ENCODE measurements at places on chromosomes 11 and 22.

- no peak for DNase-seq
These were observed 62.6 kb downstream of the KCNJ1 start for GRCh38 chr11:128804481-128804880.

GRCh38 chr11:13104619-13105236, 95.6 kb downstream of the RASSF10 start:
- no peak for DNase-seq

DNA sequence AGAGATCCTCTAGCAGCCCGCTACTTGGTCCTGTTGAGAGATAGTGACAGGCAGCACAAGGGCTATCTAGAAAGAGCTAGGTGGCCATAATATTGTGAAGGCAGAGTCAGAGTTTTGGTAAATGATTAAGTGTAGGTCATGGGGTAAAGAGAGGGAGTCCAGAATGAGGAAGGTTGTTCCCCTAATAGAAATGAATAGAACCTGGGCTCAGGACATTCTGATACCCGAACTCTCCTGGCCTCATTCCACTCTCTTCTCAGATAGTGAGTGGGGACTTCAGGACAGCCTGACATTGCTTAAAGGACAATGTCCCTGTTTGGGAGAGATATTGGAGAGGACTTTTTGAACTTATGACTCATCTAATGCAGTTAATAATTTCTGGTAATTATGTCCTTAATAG, 20.6 kb downstream of the SLC5A1 start:
- no peak for DNase-seq

DNA sequence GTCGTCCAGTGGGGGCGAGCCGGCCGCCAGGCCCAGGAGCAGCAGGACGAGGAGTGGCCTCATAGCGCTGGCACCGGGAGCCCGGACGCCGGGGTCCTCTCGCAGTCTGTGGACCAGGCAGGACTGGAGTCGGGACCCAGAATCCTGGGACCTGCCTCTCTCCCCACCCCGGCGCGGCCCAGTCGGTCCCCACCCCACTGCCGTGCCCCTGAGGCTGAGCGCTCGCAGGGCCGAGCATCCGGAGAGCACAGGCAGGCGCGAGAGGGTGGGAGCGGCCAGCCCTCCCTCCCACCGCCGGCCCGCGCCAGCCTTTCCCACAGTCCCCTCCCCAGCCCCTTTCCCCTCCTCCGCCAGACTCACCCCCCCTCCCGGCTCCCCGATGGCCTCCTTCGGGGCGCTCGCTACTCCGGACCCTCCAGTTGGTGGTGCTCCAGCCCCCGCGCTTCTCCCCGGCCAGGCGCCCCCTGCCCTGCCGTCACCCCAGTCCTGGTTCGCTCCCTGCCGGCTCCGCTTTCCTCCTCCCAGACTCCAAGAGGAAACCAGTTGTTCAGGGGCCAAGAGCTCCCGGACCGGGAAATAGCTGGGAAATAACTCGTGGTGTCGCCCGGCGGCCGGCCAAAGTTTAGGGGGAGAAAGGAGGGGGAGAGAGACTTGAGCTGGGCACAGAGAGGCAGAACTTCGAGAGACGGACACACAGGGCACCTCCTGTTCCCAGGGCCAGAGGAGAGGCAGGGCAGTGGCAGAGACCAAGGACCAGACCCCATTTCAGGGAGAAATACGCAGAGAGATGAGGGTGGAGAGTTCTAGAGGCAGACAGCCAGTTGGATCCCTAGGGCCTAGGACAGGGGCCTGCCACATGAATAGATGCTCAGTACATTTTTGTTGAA, at the start of gene C1QTNF5:
Gene C1QTNF5 (minus strand): TSS at position 549 of the 887 bp plus-strand sequence. CDS start 486 bp downstream, at position 63.
- DNase-seq, result peak; percentile 95

- no peak for DNase-seq
These were observed 14.0 kb upstream of the ACR start for GRCh38 chr22:50723991-50724390.

DNA sequence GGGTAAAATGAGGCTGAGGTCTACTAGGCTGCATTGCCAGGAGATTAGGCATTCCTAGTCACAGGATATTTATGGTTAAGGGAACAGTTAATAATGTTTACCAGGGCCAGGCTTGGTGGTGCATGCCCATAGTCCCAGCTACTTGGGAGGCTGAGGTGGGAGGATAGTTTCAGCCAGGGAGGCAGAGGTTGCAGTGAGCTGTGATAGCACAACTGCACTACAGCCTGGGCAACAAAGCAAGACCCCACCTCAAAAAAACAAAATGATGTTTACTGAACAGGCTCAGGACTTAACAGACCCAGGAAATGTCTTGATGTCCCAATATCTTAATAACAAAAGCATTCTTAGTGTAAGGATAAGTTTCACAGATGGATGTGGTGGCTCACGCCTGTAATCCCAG, 2.8 kb upstream of the MRPL16 start:
- DNase-seq, result no peak

GRCh38 chr11:64802370-64803157, 450 bp downstream of the MAP4K2 start:
- DNase-seq, result no peak

GRCh38 chr11:37108436-37109285, 510.6 kb upstream of the RAG2 start:
- DNase-seq, result no peak

DNA sequence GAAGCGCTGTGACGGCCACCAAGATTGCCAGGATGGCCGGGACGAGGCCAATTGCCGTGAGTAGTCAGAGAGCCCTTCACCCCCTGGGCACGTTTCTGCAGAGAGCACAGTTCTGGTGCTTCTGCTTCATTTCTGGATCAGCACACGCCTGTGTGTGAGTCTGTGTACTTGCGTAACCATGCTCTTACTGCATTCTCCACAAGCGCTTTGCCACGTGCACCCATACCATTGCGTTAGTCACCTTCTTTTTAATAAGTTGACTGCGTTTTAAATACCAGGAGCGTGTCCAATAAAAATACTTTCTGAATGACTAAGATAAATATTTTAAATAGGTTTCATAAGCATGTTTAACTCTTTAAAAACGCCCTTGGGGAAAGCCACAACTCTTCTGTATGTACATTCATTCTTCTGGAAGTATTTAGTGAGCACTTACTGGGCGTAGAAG, 143.0 kb upstream of the SORL1-AS1 start:
- DNase-seq, result no peak

DNA sequence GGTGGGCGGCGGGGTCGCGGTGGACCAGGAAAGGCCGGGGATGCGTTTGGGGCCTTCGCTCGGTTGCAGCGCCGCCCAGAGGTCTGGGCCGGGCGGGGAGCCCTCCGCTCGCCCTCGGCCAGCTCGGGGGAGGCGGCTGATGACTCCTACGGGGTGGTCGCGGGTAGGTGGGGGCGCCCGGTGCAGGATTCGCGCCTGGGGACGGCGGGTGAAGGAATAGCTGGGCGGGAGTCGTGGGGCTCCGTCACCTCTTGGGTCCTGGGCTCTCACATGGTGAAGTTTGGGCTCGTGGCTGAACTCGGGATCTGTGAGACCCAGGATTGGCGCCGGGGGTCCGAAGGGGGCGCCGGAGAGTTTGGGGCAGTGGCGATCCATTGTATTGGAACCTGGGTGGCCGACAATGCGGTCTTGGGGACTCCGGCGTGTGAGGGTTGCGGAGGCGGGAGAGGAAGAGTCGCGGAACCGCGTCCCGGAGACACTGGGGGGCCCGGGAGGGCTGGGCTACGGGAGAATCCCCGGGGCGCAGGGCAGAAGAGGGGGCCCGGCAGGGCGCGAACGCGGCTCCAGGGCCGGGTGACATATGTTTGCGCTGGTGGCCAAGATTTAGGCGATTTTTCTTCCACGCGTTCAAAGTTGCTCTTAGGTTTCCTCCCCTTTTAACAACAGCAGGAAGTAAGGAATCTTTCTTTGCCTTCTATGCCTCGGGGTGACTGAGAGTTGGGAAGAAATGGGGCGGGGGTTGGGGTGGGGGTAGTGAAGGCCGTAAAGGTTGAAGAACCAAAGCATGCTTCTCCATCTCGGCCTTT, 935 bp downstream of the QSER1 start:
- peak; percentile 81 for DNase-seq

GRCh38 chr22:17501679-17502285, 61.5 kb upstream of the SLC25A18 start:
- peak; percentile 36 for DNase-seq
